ENCODE measurements at places on chromosomes 2 and 18.

DNA sequence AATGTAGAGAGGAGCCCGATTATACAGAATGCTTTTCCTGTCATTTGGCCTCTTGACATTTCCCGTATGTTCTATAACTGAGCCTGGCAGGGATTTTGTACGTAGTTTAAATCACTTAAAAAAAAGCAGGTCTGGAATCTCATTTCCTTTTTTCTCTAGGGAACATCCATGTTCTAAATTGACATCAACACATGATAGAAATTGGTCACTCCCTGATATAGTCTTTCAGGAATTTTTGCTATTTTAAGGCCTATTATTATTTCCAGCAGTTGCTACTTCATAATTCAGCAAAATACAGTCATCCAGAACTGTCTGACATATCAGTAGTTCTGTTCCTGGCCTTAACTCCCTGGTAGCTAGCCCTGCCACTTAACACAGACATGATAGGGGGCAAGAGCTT is 565.7 kb upstream of the ZEB2 start:
- no peak for DNase-seq

- no peak for DNase-seq
Observed at GRCh38 chr18:24214913-24215312, 76.1 kb downstream of the CABYR start.

- DNase-seq, result no peak
Observed at GRCh38 chr2:20431772-20432171, 15.1 kb upstream of the RHOB start.

GRCh38 chr2:226030369-226030768 is 630.9 kb downstream of the NYAP2 start:
- peak; percentile 12 for DNase-seq

DNA sequence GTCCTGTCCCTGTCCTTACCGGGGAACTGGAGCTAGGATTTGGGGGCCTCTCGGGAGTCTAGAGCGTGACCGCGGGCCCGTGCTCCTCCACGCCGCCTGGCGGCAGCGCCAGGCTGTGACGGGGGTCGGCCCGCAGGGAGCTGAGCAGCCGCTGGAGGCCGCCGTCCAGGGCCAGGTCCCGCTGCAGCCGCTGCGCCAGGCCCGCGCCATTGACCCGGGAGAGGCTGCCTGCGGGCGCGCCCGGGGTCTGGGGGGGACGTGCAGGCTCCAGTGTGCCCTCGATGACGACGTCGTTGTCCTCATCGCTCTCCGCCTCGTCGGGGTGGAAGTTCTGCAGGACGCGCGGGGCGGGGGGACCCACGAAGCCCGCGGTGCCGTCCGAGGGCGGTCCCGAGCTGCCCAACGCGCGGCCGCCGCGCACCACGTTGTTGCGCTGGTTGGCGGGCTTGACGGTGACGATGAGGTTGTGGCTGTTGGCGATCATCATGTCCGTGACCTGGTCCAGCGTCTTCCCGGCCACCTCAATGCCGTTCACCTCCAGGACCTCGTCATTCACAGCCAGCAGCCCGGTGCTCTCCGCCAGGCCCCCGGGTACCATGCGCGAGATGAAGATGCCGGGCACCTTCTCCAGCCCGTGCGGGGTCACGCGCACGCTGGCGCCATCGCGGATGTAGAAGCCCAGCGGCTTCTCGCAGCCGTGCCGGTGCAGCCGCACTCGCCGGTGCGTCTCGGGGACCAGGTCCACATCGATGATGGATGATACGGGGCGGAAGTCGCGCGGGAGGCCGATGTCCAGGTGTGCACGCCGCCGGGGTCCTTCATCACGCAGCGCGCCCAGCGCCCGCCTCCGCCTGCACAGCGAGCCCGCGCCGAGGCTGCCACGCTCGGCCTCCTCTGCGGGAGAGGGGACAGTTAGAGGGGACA is 50.9 kb downstream of the ADNP2 start:
- no peak for DNase-seq

All from pons (tissue), 1 donor.